ENCODE measurements at places on chromosomes 16 and 17. TPM values are rescaled to one million over a fixed set of nuclear protein-coding genes. Genes with fewer than 3 reads are reported as not detected.

DNA sequence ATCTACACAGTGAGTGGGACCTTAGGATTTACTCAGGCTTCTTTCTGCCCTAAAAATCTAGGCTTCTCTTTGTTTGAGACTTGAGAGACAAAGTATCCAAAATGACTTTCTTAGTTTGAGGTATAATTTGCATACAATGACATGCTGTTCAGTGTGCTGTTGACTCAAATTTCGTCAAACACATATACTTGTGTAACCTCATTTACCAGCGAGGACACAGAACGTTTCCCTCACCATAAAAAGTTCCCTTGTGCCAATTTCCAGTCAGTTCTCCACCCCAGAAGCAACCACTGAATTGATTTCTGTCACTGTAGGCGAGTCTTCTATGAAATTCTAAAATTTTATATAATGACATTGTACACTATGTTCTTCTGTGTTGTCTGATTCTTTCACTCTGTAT, 68.0 kb upstream of the MAF start:
- no peak for DNase-seq

GRCh38 chr17:79242873-79243602, 168.4 kb downstream of the ENGASE start:
- DNase-seq, result no peak

GRCh38 chr17:61412860-61413660, 13.4 kb downstream of the TBX2 start:
- no peak for DNase-seq

GRCh38 chr17:76887802-76888201, 19.6 kb downstream of the MGAT5B start:
- DNase-seq, result no peak

- DNase-seq, result no peak
Measured at GRCh38 chr16:27822529-27822928, 241.0 kb downstream of the GSG1L start.

- no peak for DNase-seq
Measured at GRCh38 chr16:18931756-18932155, 5.5 kb upstream of the SMG1 start.

DNA sequence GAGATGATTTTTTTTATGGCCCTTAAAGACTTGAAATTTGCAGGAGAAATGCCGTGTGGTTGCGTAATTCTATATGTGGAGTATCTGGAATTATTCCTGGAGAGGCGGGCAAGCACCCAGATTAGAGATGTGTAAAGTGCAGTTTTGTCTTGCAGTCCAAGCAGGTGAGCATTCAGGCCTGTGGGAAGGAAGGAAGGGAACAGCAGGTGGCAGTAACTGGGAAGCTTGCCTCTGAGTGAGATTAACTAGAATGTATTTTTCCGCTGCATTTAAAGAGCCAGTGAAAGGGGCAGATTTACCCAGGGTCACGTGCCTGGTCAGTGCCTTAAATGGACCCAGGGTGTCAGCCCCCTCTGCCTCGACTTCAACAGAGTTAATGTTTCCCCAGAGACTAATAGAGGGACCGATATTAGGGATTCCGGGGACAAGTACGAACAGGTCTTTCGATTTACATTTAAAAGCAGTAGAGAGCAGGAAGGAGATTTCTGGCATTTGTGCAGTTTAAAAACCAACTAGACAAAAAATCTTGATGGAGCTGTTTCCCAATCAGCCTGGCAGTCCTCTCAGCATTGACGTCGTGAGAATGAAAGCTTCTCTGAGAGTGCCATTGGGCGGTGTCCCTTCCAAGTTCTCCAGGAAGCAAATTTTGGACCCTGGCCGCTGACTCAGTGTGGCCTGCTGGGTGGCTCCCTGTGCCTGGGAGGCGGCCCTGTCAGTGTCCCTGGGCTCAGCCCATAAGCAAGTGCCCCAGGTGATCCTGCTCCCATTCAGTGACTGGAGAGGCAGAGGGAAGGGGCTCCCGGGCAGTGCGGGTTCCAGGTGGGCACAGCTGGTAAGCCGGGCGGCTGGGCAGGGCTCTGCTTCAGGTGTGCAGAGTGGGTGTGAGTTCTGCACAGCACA, 38.2 kb downstream of the KSR1 start:
- DNase-seq, result no peak

GRCh38 chr16:56950051-56950450, 11.7 kb upstream of the CETP start:
- no peak for DNase-seq

GRCh38 chr16:10682604-10683003, 12.1 kb downstream of the TEKT5 start:
- DNase-seq, result no peak

GRCh38 chr16:54236773-54237172, 49.8 kb downstream of the IRX3 start:
- DNase-seq, result no peak

C16orf96 gene
- not detected for total RNA-seq

GRCh38 chr16:87453326-87453725, 39.5 kb downstream of the ZCCHC14 start:
- DNase-seq, result no peak

- no peak for DNase-seq
Measured at GRCh38 chr16:47460359-47460710, 528 bp downstream of the ITFG1 start.

MT4 gene
- not detected for total RNA-seq

- DNase-seq, result no peak
Measured at GRCh38 chr17:7951143-7951792, 19.3 kb downstream of the CNTROB start.

SPN gene
- total RNA-seq, result 0.46 TPM

DNA sequence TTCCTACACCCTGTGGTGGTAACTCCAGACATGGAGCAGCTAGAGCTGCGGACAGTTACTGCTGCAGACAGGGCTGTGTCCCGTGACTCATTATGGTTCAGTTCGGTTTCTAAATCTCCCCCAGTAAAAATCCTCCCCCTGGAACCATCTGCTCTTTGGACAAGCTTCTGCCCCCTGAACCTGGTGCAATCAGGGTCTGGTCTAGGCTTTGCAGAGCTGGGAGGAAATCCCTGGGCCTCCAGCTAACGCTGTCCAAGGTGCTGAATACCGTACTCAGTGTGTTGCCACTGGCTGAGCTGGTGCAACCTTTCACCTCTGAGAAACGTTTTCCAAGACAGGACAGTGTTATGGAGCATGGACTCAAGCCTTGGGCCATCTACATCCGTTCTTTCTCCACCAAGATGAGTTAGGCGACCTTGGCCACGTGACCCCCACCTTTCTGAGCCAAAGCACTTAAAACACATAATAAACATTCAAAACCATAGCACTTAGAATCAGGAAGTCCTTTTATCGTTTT, 142.0 kb downstream of the CPPED1 start:
- no peak for DNase-seq

GRCh38 chr16:30567160-30567990, 4.1 kb downstream of the ZNF688 start:
- DNase-seq, result no peak

- no peak for DNase-seq
Measured at GRCh38 chr17:74924250-74924948, at the start of gene OTOP2. TSS of gene OTOP2 (plus strand) at chr17:74924273. CDS start at chr17:74924633, 360 bp downstream.

GRCh38 chr17:44930667-44931066, 15.4 kb upstream of the GFAP start:
- no peak for DNase-seq
